ENCODE measurements at places on chromosomes 3 and 15.

- no peaks in the 10 kb centered on the region for H3K27me3 ChIP-seq
- no peaks in the 10 kb centered on the region for H3K36me3 ChIP-seq
- no peaks in the 10 kb centered on the region for H3K4me1 ChIP-seq
- H3K4me3 ChIP-seq: no peak overlapping the region
Observed at GRCh38 chr3:191641789-191642188, 180.8 kb downstream of the PYDC2 start.

DNA sequence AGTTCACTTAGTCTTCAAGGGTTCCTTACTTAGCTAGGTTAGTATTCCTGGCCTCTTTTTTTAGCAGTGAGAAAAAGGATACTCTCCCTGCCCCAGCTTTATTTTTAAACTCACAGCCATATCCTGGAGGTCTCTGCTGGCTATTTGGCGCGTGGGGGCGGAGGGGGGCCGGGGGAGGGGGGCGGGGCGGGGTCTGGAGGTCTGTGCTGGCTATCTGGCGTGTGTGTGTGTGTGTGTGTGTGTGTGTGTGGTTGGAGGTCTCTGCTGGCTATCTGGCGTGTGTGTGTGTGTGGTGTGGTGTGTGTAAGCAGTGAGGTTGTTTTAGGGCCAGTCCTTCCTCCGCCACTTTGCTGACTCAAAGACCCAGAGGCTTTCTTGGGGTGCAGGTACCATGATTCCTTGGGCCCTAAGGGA lies 579 bp upstream of the PLAAT1 start:
- H3K4me1 ChIP-seq: peaks cover 22% of the 10 kb centered on the region
- H3K27ac ChIP-seq: peak overlapping the region; percentile 93
- no peaks in the 10 kb centered on the region for H3K36me3 ChIP-seq
- H3K4me3 ChIP-seq: peak overlapping the region; percentile 70

DNA sequence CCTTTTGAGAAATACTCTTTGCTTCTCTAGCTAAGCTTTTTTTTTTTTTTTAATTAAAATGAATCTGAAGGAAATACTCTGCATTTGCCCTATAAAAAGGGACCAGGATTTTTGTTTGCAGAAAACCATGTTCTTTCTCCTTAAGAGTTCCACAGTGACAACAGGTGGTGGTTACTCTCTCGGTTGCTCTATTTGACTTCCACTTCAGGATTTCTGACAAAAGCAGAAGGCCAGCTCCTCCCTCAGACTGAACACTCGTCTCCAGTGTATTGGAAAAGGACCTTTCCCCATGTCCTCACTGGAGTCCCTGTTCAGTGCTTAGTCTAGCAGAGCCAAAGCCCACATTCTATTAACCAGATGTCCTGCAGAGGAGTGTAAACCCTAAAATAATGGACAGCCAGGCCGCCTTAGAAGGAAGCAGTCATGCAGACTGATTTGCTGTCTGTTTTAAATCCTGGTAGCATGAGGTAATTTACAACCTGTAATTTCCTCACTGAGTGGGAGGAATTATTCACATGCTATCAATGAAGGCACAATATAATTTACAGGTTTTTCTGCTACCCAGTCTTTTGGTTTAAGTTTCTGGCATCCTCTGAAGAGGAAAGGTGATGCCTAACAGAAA lies 599.3 kb downstream of the PYDC2 start:
- H3K4me3 ChIP-seq: no peak overlapping the region
- no peak overlapping the region for H3K27ac ChIP-seq
- no peaks in the 10 kb centered on the region for H3K36me3 ChIP-seq
- no peaks in the 10 kb centered on the region for H3K4me1 ChIP-seq
- no peaks in the 10 kb centered on the region for H3K27me3 ChIP-seq

GRCh38 chr3:176789281-176789705 lies 408.0 kb downstream of the TBL1XR1 start:
- H3K4me1 ChIP-seq: no peaks in the 10 kb centered on the region
- H3K27me3 ChIP-seq: no peaks in the 10 kb centered on the region
- no peak overlapping the region for H3K4me3 ChIP-seq
- H3K27ac ChIP-seq: no peak overlapping the region

DNA sequence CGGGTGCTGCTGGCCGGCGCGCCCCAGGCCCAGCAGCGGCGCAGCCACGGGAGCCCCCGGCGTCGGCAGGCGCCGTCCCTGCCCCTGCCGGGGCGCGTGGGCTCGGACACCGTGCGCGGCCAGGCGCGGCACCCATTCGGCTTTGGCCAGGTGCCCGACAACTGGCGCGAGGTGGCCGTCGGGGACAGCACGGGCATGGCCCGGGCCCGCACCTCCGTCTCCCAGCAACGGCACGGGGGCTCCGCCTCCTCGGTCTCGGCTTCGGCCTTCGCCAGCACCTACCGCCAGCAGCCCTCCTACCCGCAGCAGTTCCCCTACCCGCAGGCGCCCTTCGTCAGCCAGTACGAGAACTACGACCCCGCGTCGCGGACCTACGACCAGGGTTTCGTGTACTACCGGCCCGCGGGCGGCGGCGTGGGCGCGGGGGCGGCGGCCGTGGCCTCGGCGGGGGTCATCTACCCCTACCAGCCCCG lies 777 bp downstream of the LOXL1 start:
- peaks cover 38% of the 10 kb centered on the region for H3K4me1 ChIP-seq
- peak overlapping the region; percentile 68 for H3K27ac ChIP-seq
- H3K36me3 ChIP-seq: no peaks in the 10 kb centered on the region
- DNase-seq: peak; percentile 77

DNA sequence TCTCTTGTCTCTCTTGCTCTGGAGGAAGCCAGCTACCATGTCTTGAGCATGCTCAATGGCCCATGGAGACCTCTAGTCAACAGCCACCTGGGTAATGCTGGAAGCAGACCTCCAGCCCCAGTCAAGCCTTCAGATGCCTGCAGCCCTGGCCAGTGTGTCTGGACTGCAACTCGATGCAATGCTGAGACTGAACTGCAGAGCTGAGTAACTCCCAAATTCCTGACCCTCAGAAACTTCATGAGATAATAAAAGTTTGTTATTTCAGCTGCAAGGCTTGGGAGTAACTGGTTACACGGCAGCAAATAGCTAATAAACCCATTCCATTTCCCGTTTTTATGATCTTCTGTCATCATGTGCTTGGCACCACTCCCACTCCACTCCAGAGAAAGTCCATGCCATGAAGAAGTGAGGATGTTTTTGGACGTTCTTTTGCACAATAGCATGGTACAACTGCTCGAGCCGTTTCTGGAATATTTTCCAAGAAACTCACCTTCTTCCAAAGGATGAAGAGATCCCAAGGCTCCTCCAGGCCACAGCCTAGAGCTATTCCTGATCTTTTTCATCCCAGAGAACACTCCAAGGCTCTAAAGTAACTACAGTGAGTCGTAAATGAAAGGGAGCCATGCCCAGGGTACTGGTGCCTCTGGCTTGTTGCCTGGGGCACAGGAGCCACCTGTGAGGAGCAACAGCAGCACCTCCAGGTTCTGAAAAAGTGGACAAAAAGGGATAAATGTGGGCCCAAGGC lies 72.0 kb upstream of the KLF13 start:
- H3K4me1 ChIP-seq: peaks cover 3% of the 10 kb centered on the region
- no peaks in the 10 kb centered on the region for H3K27me3 ChIP-seq
- no peak for DNase-seq
- H3K27ac ChIP-seq: no peak overlapping the region
- no peaks in the 10 kb centered on the region for H3K36me3 ChIP-seq

GRCh38 chr15:88073391-88073691 lies 183.2 kb downstream of the NTRK3 start:
- H3K36me3 ChIP-seq: no peaks in the 10 kb centered on the region
- no peak overlapping the region for H3K4me3 ChIP-seq
- DNase-seq: no peak
- no peak overlapping the region for H3K27ac ChIP-seq
- no peaks in the 10 kb centered on the region for H3K27me3 ChIP-seq

DNA sequence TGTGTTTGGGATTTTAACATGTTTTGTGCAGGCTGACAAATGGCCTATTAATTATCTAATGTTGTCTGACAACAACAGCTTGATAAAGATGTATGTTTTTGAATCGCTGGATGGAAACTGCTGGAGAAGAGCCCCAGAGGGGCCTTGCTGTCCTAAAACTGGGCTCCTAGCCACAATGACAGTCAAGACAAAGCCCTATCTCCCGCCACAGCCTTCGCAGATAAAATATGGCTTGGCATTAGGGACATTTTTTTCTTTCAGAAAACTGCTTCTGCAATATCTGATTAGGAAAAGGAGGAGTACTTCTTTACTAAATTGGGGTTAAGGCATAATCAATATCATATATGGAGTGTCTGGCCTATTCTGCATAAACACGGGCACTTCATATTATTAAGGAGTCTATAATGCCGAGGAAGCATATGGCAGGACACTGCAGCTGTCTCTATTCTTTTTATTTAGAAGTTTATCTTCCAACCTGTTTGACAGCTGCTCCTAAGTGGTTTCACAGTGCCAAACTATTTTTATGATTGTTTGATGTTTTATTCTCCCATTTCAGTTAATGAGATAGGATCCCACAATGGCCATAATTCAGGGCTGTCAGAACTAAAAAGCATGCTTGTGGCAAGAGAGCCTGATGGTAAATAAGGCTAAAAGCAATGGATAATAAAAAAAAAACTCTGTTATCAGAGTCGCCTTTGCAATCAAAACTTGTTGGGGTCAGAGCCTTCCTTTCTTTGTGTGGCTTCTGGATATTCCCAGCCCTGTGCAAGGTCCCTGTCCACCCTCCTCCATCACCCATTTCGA lies 210.1 kb downstream of the MECOM start:
- H3K36me3 ChIP-seq: no peaks in the 10 kb centered on the region
- H3K27ac ChIP-seq: no peak overlapping the region
- H3K4me3 ChIP-seq: no peak overlapping the region
- no peak for DNase-seq
- H3K27me3 ChIP-seq: no peaks in the 10 kb centered on the region

DNA sequence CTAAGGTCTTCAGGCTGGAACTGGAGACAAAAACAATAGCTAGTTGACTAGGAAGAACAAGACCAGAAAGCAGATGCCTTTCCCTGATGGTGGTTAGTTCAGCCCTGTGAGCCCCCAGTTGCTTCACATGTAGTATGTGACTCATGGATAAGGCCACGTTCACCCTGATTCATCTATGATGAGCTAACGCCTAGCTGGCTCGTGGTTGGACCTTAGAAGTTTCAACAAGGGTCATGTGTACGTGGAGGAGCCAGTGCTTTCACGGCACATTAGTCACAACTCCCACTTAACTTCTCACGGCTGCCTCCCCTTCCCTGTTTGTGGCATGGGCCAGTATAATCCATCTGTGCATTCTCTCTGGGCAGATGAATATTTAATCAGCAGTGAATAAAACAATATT lies 20.6 kb downstream of the COL8A1 start:
- no peaks in the 10 kb centered on the region for H3K4me1 ChIP-seq
- no peaks in the 10 kb centered on the region for H3K36me3 ChIP-seq
- H3K27ac ChIP-seq: no peak overlapping the region
- H3K27me3 ChIP-seq: no peaks in the 10 kb centered on the region
- H3K4me3 ChIP-seq: no peak overlapping the region

DNA sequence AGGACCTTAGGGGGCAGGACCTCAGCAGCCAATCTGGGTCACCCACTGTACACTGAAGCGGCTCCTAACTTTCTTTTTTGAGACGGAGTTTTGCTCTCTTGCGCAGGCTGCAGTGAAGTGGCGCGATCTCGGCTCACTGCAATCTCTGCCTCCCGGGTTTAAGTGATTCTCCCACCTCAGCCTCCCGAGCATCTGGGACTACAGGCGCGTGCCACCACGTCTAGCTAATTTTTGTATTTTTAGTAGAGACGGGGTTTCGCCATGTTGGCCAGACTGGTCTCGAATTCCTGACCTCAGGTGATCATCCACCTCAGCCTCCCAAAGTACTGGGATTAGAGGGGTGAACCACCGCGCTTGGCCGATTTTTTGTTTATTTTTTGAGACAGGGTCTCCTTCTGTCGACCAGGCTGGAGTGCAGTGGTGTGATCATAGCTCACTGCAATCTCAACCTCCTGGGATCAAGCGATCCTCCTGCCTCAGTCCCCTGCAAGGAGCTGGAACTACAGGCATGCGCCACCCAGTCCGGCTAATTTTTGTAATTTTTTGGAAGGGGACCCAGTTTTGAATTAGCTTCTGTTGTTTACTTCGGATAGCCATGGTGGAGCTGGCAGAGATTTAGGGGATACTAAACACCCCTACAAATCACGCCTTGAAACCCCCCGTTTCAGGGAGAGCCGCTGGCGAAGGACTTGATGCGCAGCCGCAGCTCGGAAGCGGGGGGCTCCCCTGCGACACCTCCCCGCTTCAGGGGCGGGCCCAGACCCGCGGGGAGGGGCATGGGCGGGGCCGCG lies 1.5 kb upstream of the CLK3 start:
- DNase-seq: no peak
- peak overlapping the region; percentile 100 for H3K27ac ChIP-seq
- H3K4me3 ChIP-seq: peak overlapping the region; percentile 99
- H3K4me1 ChIP-seq: peaks cover 26% of the 10 kb centered on the region

- H3K36me3 ChIP-seq: no peaks in the 10 kb centered on the region
- DNase-seq: peak; percentile 35
- H3K27ac ChIP-seq: no peak overlapping the region
- H3K27me3 ChIP-seq: no peaks in the 10 kb centered on the region
Observed at GRCh38 chr3:143529018-143529478, 319.2 kb downstream of the SLC9A9 start.

DNA sequence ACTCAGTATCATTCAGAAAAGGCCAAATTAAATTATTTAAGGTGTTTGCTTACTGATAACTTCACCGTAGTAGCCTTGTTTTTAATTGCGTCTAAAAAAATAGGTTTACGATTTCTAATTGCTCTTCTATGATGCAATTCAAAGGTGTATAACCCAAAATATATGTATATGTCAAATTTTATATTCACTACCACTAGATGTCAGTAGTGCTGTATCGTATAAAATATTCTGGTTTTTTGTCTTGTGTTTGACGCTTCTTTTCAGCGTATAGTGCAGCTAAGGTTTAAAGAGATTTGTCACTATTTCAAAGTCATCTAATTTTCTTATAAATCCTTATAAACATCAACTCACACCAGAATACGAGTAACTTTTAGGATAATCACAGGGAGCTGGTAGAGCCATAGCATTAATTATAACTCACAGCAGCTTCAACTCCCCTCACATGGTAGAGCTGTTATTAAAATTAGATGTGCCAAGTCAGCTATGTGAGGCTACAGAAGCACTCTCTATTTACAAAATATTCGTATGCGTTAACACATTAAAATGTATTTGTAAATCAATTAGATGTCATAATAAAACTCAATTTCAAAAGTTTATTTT lies 3.5 kb downstream of the PFN2 start:
- peaks cover 46% of the 10 kb centered on the region for H3K4me1 ChIP-seq
- H3K36me3 ChIP-seq: peaks cover 47% of the 10 kb centered on the region
- H3K27me3 ChIP-seq: no peaks in the 10 kb centered on the region
- peak overlapping the region; percentile 90 for H3K4me3 ChIP-seq

DNA sequence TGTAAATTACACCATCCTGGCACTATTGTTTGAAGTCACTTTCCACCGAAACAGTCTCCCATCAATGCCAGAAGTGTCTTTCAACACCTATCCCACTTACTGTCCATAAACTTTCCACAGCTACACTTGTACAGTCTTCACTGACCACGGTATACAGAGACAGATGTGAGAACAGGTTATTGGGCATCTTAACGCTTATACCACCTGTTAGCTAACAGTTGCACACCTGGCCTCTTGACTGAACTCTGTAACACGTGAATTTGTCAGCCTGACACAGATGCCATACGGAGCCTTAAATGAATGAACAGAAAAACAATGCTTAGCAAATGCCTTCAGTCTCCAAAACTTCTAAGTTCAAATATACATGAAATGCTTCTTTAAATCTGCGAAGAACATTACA lies 440.5 kb downstream of the SHQ1 start:
- no peaks in the 10 kb centered on the region for H3K36me3 ChIP-seq
- H3K4me1 ChIP-seq: peaks cover 62% of the 10 kb centered on the region
- DNase-seq: no peak
- H3K4me3 ChIP-seq: no peak overlapping the region
- no peaks in the 10 kb centered on the region for H3K27me3 ChIP-seq
- H3K27ac ChIP-seq: no peak overlapping the region

Data from psoas muscle (tissue), 8 donors.